ENCODE measurements at places on chromosomes 11 and 22. TPM values are rescaled to one million over a fixed set of nuclear protein-coding genes. Genes with fewer than 3 reads are reported as not detected.

Gene CCDC86
- 10.7 TPM for total RNA-seq

GRCh38 chr11:40597546-40598113 is 861.8 kb downstream of the LRRC4C start:
- no peak for DNase-seq

Gene SLC17A6
- total RNA-seq, result not detected

Gene MUC5AC
- total RNA-seq, result not detected

DNA sequence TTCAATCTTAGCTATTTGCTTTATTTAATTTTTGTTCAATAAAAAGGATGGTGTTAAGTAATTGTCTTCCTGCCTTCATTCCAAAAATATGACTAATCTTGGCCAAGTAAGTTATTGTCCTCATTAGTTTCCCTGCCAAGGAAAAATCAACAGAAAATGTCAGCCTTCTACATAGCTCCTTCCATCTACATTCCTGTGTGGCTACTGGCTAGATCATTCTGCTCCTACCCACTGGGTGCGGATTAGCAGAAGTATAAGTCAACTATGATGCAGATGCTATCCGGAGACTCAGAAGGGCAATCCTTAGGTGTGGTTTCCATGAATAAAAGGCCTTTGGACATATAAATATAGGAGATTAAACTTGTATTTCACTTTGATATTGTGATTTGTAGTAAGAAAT is 154.4 kb downstream of the SBF2 start:
- DNase-seq, result peak; percentile 87

Gene FXYD2
- not detected for total RNA-seq

DNA sequence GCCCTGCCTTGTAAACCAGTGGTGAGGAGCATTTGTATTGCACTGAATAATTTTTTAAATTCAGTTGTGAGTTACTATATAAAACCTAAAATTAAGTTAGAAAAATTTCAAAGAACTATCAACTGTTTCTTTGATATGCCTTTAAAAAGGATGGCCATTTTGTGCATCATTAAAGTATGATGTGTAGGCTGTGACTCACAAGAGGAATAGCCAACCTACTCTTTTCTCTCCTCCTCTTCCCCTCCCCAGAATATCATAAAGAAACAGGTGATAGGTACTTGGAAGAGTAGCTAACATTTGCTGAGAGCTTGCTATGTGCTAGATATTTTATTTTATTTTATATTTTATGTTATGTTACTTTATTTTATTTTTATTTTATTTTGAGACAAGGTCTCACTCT is 10.6 kb upstream of the PIK3C2A start:
- peak; percentile 19 for DNase-seq

DNA sequence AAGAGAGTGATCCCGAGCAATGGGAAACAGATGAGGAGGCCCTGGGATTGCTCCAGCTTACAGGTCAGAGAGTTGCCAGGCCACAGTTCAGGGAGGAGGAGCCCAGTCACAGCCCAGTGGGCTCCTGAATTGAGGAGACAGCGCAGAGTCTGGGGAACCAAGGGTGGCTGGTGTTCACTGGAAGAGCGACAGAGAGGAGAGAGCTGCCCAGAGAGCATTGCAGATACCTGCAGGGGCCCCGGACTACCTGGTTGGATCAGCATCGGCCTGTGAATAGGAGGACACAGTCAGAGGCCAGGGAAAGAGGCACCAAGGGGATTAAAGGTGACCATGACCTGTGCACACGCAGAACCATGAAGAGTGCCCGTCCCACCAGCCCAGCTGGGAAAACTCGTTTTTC is 648.6 kb downstream of the TBC1D22A start:
- no peak for DNase-seq

GRCh38 chr11:117239295-117239694 is 6.8 kb downstream of the RNF214 start:
- peak; percentile 97 for DNase-seq

Gene CATSPER1
- not detected for total RNA-seq

DNA sequence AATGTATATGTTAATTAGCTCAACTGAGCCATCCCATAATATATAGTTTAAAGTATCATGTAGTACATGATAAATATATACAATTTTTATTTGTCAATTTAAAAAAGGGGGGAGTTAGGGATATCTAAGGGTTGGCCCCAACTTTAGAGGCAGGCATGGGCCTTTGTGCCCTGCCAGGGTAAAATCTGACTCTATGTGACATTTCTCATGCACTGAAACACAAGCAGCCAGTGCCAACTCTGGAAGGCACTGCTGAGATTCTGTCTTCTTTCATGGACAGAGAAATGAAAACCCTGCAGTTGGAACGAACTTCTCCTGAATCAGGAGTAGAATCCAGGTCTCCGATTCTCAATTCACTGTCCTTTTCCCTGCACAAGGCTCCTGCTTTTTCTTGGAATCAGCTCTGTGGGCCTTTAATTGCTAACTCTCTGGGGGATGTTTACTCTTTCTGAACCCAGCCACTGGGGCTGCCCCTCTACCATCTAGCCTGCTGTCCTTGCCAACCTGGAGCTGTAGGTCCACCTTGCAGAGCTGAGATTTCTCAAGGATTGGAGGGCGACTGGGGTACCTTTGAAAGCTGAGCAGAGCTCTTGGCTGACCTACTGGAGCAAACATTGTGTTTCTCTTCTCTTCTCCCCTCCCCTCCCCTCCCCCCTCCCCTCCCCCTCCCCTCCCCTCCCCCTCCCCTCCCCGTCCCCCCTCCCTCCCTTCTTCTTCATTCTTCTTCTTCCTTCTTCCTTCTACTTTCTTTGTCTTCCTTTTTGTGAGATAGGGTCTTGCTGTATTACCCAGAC is 26.7 kb downstream of the SLC5A1 start:
- DNase-seq, result no peak

DNA sequence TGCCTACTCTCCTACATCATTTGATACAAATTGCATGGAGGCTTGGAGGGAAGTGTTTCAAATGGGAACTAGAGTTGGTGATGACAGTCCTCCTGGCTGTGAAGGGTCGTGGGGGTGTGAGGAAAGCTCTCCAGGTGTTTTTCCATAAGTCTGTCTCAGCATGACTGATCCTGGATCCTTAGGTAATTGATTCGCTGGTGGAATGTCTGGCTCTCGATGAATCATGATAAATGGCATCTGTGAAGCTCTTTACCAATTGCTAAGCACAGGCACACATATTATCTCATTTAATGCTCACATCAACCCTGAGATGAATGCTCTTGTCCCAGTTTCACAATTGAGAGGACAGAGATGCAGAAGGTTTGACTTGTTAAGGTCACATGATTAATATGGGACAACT is 107.5 kb downstream of the PKNOX2 start:
- peak; percentile 63 for DNase-seq

GRCh38 chr11:111726301-111726713 is 39.9 kb downstream of the PPP2R1B start:
- no peak for DNase-seq

- DNase-seq, result peak; percentile 4
Observed at GRCh38 chr11:112610494-112610893, 349.8 kb upstream of the PLET1 start.

Gene MN1
- total RNA-seq, result 25.9 TPM

Gene TIGD3
- not detected for total RNA-seq

DNA sequence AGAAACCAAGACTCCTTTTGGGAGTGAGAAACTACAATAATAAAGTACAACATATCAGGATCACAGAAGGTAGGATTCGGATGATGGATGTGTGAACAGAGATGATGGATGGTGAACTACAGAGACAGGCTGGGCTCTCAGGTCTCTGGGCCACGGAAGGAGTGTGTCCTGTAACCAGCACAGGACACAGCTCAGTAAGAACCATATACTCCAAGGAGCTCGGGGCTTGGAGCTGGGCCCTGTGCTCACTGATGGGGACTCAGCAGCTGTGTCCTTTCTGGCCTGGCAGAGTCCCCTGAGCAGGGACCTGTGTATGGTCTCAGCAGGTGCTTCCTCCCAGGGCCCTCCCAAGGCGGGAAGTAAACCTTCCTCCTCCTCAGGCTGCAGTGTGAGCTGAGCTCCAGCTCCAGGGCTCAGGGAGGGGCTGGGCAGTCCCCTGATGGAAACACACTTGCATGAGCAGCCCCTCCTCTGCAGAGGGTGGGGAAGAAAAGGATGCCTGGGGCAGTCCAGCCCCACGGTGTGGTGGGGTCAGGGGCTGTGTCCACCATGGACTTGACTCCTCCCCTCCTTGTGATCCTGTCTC is 39.8 kb upstream of the TOP3B start:
- DNase-seq, result no peak

Gene LRRC4C
- not detected for total RNA-seq

Gene TEX12
- 2.2 TPM for total RNA-seq

GRCh38 chr11:18193010-18193409 is 20.4 kb downstream of the MRGPRX4 start:
- no peak for DNase-seq

Gene TLCD5
- total RNA-seq, result 6.8 TPM

Gene KCNA4
- total RNA-seq, result not detected

Gene GNB1L
- 22.5 TPM for total RNA-seq

DNA sequence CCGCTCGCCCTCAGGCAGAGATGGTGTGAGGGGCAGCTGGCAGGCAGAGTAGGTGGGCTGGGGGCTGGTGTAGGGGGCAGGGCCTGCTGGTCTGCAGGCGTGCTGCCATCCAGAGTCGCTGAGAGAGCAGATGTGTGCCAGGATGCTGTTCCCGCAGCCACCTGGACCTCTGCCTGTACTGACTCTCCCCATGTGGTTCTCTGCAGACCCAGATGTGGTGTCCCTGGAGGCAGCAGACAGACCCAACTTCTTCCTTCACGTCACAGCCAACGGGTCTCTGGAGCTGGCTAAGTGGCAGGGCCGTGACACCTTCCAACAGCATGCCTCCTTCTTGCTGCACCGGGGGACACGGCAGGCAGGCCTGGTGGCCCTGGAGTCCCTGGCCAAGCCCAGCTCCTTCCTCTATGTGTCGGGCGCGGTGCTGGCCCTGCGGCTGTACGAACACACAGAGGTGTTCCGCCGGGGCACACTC is 58.6 kb downstream of the OTOG start:
- DNase-seq, result no peak

Gene TOLLIP
- 27.3 TPM for total RNA-seq

Gene OR51B5
- total RNA-seq, result not detected

GRCh38 chr22:48353116-48353947 is 1474.3 kb downstream of the BRD1 start:
- no peak for DNase-seq

- no peak for DNase-seq
Observed at GRCh38 chr11:119618208-119618909, 110.6 kb downstream of the NECTIN1 start.

DNA sequence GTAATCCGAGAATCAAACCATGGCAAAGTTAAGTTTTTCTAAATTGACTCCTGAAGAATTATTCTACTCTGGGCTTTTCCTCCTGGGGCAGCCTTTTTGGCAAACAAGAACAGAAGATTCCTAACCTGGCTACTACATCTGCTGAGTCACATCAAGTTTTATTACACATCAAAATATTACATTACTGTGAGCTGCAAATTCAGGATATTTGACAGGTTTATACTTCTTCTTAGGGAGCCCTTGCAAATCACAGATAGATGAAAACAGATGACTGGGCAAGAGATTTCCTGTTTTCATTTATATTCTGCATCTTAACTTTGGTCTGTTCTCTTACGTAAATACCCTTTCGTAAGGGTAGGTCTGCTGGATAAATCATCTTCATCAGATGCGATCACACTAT is 23.6 kb downstream of the XRRA1 start:
- DNase-seq, result peak; percentile 67

Gene HYLS1
- total RNA-seq, result 6.2 TPM

Gene OR5F1
- total RNA-seq, result not detected

- peak; percentile 81 for DNase-seq
Observed at GRCh38 chr11:77244277-77245027, 57.0 kb downstream of the GDPD4 start.

Gene RAPSN
- total RNA-seq, result 0.13 TPM

DNA sequence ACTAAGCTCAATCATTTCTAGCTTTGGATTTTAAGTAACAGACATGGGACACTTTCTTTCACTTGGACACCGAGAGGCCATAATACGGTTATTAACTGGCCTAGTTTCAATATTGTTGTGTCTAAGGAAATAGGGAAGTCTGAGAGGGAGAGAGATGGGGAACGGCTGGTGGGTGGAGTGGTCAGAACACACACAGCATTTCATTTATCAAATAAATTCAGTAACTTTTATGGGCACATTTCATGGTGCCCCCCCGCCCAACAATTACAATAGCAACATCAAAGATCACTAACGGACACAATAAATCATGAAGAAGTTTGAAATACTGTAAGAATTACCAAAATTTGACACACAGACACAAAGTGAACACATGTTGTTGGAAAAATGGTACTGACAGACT is 10.7 kb downstream of the PRPF19 start:
- DNase-seq, result no peak

- DNase-seq, result peak; percentile 74
Observed at GRCh38 chr11:10770626-10771254, 19.7 kb downstream of the CTR9 start.
